ENCODE measurements at places on chromosomes 11 and 22. TPM values are rescaled to one million over a fixed set of nuclear protein-coding genes. Genes with fewer than 3 reads are reported as not detected.

- DNase-seq, result no peak
Measured at GRCh38 chr11:83477772-83478171, 191.6 kb upstream of the CCDC90B start.

DNA sequence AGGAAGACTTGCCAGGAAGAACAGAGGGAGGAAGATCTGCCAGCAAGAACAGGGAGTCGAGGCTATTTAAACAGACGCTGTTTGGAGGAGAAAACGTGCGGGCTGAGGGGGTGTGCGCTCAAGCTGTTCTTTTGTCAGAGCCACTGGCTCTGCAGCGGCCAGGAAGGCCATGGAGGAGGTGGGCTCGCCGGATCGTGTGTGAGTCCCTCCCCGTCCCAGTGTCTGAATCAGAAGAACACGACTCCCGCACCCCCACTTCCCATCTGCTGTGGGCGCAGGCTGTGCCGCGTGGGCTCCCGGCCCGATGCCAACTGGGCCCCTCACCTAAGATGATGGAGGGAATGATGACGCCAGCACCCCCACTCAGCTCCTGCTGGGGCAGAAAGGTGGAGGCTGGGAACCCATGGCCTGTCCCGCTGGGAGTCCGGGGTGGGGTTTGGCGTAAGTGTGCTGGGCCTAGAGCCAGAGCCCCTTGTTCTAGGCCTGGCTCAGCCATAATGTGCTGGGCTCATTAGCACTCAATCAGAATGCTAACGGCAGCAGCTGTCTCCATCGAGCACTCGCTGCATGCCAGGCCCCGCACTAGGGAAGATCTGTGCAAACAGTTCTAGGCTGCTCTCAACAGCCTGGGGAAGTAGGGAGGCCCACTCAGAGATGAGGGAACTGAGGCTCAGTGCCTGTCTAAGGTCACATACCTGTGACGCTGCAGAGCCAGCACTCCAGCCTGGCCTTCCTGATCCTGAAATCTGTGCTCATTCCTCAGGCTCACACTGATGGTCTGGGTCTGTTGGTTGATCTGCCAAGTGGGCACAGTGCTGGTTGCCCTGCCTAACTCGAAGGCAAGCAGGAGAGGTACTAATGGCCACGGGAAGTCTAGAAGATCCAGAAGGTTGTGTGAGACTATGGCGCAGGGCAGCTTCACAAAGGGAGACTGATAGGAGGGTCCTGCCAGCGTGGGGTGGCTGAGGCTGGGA is 11.5 kb downstream of the NPTXR start:
- no peak for DNase-seq

DNA sequence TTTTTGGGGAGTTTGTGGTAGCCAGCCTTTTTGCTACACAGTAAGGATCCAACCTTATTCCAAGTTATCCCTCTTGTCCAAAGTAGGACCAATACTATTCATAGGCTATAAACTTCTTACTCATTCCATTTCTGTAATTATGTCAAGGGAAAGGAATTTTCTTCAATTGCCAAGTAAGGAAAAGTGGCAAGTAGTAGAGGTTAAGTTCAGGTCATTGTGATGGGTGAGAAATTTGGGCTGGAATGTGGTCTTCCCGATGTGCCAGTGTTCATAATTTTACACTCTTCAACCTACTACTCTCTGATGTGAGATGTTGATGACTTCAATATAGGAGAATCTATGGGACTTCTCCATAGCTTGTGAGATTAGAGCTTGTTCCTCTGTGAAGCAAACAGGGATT is 648.8 kb downstream of the METTL15 start:
- DNase-seq, result no peak

The NFAM1 gene
- 0.50 TPM for total RNA-seq

The WT1 gene
- not detected for total RNA-seq
